ENCODE measurements at places on chromosomes 3 and 15.

GRCh38 chr3:143506190-143506589 lies 342.1 kb downstream of the SLC9A9 start:
- DNase-seq, result no peak

DNA sequence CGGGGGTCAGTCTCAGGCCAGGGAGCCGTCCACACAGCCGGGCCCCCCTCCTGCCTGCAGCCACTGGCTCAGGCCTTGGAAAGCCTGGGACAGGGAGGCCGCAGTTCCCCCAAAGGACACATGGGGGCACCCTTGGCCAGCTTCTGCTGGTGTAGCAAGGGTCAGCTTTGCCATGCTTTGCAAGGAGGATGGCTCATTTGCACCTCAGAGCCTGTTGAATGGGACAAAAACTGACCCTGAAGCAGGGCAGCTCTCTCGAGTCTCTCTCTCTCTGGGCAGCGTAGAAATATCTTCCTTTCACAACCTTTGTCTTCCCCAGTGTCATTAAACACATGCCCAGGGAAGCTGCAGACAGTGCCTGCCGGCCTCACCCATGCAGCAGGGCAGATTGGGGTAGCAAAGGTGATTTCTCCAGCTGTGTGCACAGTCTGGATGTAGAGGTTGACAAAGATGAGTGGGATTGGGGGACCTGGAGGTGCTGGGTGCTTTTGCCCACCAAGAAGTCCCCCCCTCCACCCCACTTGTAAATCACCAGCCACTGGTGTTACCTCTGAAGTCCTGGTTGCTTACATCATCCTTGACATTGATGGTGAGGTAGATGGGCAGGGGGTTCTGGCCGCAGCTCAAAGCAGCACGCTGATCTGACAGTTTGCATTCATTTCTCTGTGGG lies 17.4 kb upstream of the EHD4 start:
- DNase-seq, result peak; percentile 62

DNA sequence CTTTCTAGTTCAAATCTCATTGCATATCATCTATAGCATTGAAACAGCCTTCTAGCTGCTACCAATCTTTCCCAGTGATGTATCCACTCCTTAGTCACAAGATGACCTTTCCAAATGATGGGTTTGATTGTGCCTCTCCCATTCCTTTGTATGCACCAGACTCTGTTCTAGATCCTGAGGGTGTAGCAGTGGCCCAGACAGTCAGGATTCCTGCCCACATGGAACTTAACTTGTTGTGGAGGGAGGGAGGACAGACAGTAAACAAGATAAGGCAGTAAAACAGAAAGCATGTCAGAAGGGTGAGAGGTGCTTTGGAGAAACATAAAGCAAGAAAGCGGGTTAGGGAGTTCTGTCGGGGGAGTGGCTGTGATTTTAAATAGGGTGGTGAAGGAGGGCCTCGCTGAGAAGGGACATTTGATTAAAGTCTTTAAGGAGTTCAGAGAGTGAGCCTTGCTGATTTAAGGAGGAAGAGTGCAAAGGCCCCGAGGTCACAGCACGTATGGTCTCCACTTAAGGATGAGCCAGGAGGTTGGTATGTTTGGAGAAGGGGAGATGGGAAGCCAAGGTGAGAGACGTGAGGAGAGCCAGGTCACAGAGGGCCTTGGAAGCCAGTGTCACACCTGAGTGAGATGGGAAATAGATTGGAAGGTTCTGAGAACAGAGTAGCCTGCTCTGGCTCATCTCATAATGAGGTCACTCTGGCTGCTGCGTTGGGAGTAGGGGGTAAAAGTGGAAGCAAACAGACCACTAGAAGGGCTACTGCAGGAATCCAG lies 38.3 kb downstream of the FAM43A start:
- DNase-seq, result no peak

DNA sequence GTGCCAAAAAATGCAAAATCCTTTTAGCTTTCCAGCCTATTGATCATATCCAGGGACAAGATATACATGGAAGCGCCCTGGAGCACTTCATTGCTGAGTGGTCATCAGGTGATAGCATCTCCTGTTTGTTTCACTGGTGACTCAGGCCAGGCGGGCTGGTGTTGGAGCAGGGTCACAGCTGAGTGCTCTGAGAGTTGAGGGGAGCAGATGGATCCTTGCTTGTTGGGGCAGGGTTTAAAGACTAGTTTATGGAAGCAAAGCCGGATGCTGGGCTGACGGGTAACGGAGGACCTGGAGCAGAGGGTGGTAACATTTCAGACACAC lies 405.0 kb upstream of the TPM1 start:
- DNase-seq, result peak; percentile 64

DNA sequence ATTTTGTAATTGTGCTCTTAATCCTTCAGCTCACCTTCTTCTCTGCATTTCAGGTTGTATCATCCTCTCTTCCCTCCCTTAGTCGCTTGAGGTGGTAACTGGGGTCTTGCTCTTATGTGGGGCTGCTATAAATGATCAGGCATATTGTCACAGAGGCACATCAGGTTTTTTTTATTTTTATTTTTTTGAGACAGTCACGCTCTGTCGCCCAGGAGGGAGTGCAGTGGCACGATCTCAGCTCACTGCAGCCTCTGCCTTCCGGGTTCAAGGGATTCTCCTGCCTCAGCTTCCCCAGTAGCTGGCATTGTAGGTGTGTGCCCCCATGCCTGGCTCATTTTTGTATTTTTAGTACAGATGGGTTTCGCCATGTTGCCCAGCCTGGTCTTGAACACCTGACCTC lies 9.9 kb downstream of the CDV3 start:
- DNase-seq, result no peak

- DNase-seq, result peak; percentile 86
Observed at GRCh38 chr3:57060089-57060821, at the start of gene SPATA12. SPATA12 (plus strand) TSS chr3:57060664; CDS start chr3:57073695, 13,031 bp downstream.

GRCh38 chr3:106093616-106094015 lies 224.8 kb upstream of the CBLB start:
- DNase-seq, result no peak

- DNase-seq, result no peak
Observed at GRCh38 chr3:72041511-72041910, 256.6 kb upstream of the PROK2 start.

GRCh38 chr3:52346623-52347530 lies 30.8 kb downstream of the DNAH1 start:
- DNase-seq, result no peak

- DNase-seq, result no peak
Observed at GRCh38 chr15:73320619-73321180, 48.1 kb downstream of the HCN4 start.

GRCh38 chr3:184710870-184711492 lies 883 bp downstream of the MAGEF1 start:
- peak; percentile 6 for DNase-seq

DNA sequence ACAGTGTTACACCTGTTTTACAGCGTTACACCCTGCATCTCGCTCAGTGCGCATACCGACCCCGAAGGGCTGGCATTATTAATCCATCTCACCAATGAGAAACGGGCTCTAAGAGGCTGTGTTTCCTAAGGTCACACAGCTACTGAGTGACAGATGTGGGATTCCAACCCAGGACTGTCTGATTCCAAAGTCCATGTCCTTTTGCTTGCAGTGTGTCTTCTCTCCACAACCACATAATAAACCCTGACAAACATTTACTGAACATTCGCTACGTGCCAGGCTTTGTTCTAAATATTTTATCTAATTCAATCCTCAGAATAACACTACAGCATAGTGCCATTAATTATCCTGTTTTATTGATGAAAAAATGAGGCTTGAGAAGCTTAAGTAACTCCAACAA lies 79.1 kb downstream of the RAB11A start:
- no peak for DNase-seq

GRCh38 chr3:14793126-14793857 lies 25.5 kb upstream of the FGD5 start:
- DNase-seq, result no peak

DNA sequence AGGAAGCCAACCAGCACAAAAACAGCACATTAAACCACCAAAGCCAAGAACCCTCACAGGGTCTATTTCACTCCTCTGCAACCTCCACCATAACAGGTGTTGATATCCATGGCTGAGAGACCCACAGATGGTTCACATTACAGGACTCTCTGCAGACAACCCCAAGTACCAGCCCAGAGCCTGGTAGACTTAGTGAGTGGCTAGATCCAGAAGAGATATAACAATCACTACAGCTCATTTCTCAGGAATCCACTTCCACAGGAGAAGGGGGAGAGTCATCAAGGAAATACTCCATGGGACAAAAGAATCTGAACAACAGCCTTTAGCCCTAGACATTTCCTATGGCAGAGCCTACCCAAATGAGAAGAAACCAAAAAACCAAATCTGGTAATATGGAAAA lies 168.1 kb upstream of the CD96 start:
- peak; percentile 3 for DNase-seq

GRCh38 chr15:55768670-55769185 lies 25.8 kb upstream of the PRTG start:
- DNase-seq, result no peak

DNA sequence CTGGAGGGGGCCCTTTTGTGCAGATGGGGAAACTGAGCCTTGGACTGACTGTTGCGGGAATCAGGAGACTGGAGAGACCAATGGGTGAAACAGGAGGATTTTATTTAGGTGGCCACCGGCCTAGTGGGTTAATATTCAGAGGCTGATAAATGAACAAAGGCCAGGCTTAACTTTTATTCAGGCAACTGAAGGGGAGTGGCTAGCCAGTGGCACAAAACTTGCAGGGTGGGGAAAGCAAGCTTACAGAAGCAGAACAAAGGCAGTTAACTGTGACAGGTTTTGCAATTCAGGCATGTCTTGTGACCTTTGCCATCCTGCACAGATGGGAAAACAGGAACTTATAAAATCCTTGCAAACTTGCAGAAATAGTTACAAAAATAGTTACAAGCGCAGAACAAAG lies 24.9 kb upstream of the ACAD9 start:
- DNase-seq, result peak; percentile 25

- no peak for DNase-seq
Observed at GRCh38 chr3:179732661-179733348, 80.0 kb downstream of the USP13 start.

DNA sequence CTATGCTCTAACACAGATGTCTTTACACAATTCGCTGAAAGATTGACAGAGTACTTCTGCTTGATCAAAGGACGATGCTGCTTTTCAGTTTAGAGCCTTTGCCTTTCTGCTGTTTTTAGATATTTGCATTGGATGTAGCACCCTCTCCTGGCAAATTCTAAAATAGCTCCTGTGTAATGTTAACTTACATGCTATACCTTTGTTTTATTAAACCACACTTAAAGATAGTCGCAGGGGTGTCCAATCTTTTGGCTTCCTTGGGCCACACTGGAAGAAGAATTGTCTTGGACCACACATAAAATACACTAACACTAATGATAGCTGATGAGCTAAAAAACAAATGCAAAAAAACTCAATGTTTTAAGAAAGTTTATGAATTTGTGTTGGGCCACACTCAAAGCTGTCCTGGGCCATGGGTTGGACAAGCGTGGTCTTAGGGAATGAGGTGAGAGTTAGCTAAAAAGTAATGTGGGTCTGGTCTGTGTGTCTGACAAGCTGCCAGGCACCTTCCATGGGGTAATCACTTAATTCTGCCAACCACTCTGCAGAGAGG lies 62.9 kb downstream of the ATG7 start:
- peak; percentile 68 for DNase-seq

- no peak for DNase-seq
Observed at GRCh38 chr3:53716998-53717397, 129.2 kb downstream of the CHDH start.

DNA sequence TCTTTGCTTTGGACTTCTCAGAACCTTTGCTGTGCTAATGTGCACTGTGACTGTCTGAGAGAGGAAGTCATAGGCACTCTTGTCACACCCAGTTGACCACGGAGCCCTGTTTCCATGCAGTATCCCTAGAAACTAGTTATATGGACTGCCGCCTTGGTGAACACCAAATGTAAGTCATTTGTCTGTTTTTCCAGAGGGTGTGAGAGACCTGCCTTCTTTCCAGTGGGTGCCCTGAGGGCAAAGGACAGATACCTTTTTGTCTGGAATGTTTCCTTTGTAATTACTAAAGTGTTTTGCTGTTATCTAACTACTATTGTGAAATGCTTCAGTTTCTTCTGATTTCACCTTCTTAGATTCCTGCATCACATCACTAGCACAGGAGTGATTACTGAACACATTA lies 91.8 kb downstream of the LARS2 start:
- DNase-seq, result peak; percentile 17

GRCh38 chr3:194019398-194020165 lies 116.4 kb upstream of the HES1 start:
- no peak for DNase-seq

GRCh38 chr15:70264014-70264582 lies 166.4 kb upstream of the TLE3 start:
- DNase-seq, result no peak

DNA sequence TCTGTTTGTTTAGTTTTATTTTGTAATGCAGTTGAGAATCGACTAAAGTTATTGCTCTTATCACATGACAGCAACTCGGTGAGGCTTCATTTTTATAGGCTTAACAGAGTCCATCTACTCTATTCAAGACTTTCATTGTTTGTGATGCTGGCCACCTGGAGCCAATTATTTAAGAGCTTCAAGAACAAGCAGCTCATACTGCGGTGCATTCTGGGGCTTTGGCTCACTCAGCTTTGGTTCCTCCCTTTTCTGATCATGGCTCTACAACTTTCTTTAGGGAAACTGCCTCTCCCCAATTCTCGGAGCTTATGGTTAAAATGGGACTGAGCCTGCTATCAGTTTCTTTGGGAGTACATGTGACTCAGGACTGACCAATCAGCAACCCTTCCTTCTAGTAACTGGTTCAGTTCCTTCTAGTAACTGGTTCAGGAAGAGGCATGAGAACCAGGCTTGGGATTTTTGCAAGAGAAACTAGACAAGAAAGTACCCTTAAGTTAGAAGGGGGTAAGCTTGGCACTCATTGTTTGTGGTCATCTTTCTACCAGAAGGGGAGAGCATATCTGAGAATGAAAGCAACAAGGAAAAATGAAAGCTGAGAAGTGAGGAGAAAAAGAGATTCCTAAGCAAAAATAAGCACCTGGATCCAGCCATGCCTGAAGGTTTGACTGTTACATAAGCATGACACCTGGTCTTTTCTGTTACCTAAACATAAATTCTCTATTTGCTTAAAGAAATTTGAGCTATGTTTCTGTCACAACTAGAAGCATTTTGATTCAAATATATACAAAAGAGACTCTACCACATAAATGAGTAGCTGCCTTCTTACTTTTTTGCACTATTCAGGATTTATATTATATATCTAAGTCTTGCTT lies 24.1 kb upstream of the ARHGEF3 start:
- DNase-seq, result no peak

GRCh38 chr3:4417449-4417848 lies 49.6 kb downstream of the SUMF1 start:
- DNase-seq, result peak; percentile 10

GRCh38 chr3:17301271-17301670 lies 416.5 kb downstream of the PLCL2 start:
- no peak for DNase-seq

GRCh38 chr3:75906555-75907112 lies 121.3 kb upstream of the ZNF717 start:
- no peak for DNase-seq

GRCh38 chr15:41235929-41236328 lies 4.9 kb downstream of the CHP1 start:
- no peak for DNase-seq

DNA sequence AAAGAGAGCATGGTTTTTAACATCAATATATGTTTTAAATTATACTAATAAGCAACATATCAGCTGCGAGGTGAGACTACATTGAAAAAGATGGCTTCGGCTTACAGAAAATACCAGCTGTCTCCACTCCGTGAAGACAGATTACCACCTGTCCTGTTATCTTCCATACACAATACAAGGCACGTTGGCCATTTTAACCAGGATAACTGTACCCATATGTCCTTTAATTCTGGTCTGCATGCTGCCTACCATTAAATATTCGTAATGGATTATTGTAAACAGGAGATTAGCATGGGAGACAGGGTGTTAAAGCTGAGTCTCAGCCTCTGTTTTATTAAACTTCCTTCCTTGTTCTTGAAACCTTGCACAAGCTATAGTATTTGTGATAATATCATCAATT lies 855.5 kb downstream of the ROBO1 start:
- no peak for DNase-seq
